ENCODE measurements at places on chromosomes 2 and 18. TPM values are rescaled to one million over a fixed set of nuclear protein-coding genes. Genes with fewer than 3 reads are reported as not detected.
A peak's percentile ranks its signal among the peaks of the same experiment; 100 is the strongest.

DNA sequence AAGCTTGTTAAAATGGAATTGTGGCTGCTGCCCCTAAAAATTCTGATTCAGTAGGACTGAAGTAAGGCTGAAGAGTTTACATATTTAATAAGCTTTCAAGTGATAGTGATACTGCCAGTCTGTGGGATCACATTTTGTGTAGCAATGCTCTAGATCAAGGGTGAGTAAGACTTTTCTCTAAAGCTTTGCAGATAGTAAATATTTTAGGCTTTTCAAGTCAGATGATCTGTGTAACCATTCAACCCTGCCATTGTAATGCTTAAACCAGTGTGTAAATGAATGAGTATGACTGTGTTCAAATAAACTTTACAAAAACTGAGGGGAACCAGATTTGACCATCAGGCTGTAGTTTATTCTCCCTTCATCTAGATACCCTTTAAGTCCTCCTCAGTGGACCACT lies 92.7 kb downstream of the PIK3C3 start:
- no peak for DNase-seq

DNA sequence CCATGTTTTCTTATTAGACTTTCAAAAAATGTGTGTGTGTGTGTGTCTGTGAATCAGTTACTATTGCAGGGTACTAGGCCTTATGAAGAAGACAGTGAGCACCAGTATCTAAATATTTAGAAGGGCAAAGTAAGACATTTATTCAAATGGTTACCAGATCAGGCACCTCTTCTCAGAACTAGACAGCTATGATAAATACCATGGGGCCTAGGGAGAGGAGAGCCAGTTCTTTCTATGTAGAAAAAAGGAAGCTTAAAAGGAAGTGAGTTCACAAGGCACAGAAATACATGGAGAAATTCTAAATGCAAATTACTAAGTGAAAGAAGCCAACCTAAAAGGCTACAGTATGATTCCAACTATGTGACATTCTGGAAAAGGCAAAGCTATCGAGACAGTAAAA lies 261.3 kb downstream of the SOX11 start:
- no peak for DNase-seq

C2orf92 gene
- 2.3 TPM for total RNA-seq

DNA sequence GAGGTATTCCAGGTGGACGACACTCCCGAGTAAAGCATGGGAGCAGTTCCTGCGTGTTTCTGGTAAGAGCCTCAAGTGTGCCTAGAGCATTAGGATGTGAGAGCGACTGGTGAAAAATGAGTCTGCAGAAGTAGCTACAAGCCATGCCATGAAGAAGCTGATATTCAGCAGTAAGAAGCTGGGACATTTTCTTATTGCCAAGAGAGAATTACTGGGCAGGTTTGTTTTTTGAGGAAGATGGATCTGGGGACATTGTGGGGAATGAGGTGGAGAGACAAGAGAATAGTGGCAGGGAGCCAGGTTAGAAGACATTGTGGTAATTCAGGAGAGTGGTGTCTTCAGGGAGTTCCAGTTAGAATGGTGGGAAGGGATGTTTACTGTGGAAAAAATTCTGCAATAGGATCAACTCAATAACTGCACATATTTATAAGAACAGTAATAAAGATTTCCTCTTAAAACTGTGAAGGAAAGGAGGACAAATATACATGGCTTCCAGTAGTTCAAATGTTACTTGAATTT lies 38.2 kb downstream of the CRIM1 start:
- peak; percentile 57 for DNase-seq

SEMA4F gene
- total RNA-seq: 2.6 TPM

DNA sequence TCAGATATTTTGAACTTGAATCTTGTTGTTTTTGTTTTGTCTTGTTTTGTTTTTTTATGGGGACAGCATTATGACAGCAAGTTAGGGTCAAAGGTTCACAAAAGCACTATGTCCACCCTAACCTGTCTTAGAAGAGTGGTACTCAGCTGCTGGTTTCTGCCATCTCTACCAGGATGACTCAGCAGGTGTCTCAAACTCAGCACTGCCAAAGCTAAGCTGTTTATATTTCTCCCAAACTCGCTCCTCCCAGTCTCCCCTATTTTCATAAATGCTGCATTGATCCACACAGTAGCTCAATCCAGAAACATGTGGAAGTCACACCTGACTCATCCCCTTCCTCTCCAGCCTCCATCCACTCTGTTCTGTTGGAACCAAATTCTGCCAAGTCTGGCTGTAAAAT lies 134.9 kb downstream of the ZBTB7C start:
- DNase-seq: no peak

DNA sequence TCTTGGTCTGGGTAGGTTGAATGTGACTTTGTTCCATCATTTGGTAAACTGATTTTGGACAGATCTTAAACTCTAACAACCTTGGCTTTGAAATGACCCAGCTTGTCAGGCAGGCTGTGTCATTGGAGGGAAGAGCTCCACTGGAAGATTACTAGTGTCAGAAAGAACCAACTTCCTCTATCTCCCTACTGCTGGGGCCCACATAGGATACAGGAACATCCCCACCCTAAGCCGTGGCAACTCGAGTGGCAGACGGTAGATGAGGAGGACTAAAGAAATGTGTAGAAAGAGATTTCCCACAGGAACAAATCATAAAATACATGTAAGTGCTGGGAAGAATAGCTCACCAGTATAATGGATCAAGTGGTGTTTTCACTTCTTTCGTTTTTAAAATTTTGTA lies 4.3 kb upstream of the G6PC2 start:
- no peak for DNase-seq

DNA sequence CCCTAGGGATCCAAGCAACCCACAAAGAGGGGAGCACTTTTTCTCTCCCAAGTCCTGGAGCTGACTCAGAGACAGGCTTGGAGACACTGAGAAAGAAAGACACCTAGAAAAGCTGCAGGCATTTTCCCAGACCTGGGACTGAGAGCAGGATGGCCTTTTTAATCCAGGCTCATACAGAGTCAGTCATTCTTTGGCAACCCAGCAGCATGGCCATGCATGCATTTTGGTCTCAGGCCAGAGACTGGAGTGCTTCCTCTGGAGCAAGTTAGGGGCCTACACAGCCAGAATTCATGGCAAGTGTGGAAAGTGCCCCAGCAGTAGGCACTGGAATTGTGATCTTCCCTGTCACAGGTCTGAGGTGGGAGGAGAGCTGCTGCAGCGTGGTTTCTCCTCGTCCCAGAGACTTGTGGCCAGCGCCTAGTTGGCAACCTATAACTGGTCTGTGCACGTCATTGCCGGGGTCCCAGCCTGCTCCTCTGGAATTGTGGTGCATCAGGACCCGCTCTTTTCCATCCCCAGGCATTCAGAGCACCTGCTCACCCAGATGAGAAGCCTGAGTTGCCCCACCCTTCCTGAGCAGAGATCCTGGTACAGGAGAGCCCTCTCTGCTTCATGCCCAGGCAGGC lies 231.9 kb upstream of the RAB6C start:
- DNase-seq: no peak

DNA sequence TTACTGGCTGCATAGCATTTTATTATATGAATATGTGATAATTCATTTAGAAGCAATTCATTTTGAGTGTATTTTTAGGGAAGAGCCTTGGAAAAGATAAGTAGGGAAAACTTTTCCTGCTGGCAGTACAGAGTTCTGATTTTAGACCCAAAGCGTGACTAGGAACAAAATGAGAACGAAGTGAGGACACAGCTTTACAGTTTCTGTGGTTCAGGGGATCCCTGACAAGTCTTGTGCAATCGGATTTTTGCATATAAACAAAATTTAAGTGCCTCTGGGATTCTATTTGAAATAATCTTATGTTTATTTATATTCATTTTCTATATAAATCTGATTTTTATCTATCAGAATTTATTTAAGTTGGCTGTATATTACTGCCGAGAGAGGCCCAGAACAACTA lies 389.1 kb downstream of the LRRTM1 start:
- DNase-seq: no peak

- no peak for DNase-seq
Measured at GRCh38 chr2:10377052-10377746, 70.9 kb downstream of the ODC1 start.

LAMA3 gene
- 7.0 TPM for total RNA-seq

DNA sequence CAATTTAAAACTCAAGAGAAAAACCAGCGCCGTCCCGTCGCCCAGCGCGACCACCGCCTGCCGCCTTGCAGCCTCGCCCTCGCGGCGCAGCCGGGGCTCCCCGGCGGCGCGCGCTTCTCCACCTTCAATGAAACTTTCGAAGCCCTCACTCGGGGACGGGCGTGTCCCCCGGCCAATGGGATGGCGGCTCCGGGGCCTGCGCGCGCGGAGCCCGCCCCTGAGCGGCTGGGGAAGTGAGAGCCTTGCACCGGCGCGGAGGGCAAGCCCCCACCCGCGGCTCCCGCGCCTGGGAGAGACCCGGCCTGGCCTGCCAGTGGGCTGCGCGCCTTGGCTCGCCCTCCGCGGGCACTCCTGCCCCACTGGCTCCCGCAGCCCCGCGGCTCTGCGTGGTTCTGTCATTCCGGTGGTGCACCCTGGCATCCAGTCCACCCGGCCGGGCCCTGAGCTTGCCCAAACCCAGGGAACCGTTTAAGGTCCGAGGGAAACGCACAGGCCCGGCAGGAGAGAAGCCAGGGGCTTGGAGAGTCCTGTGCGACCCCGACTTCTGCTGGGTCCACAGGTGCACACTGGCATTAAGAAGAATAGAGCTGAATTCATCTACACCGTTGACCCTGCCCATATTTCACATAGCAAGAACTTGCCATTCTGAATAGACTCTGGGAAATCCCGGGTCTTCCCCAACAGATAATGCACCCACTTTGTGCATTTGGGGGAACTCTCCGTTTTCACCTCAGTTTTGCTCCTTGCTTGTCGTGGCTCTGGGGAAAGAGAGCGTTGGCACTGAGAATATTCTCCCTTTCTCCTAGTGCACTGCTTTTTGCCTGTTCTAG lies at the start of gene PIEZO2:
TSS of gene PIEZO2 (minus strand) at position 129 of the 830 bp plus-strand sequence. CDS start 981 bp downstream, outside the sequence.
- DNase-seq: peak; percentile 90

GRCh38 chr2:205034034-205034433 lies 488.8 kb downstream of the PARD3B start:
- DNase-seq: no peak

DNA sequence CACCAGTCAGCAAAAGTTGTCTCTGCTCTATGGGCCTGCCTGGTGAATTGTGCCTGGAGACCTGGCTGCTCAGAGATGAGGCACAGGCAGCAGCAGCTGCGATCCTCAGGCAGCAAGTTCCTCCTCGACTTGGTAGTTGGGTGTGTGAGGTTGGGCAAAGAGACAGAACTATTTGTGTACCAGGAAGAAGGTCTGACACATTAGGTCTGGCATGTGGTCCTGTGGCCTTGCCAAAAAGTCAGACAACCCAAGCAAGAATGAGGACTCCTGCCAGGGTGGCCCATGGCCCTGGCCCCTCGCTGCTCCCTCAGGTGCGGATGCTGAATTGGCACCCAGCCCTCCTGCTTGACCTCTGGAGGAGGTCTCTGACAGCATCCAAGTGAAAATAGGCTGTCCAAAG lies 192.7 kb downstream of the DYSF start:
- no peak for DNase-seq

DNA sequence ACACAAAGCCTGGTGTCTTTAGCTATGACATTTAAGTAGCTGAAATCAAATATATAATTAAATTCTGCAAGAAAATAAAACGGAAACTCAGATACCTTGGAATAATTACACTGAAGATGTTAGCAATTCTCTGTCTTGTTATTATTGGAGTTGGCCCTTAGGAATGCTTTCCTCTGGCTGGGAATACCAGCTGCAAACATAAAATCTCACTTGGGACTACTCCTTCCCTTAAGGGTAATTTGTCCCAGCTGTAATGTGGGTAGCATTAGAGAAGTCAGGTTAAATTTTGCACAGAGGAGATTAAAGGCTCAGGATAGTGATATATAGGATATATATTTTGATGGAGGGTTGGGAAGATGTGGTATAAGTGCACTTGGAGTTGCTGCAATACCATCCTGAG lies 37.3 kb upstream of the GRP start:
- DNase-seq: no peak

DNA sequence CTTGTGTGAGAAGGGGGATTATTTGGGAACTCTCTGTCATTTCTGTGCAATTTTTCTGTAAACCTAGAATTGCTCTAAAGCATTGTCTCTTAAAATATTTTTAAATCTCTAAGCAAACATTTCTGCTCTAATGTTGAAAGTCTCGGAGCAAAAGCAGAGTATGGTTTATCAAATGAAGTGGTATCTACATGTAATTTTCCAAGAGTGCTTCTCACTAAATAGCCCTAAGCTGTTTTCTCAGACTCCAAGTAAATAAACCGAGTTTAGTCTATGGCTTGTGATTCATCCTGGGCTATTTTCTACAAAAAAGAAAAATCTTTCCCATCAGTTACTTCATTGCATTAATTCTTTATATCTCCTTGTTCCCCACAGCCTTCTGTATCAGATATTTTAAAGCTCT lies 90.8 kb downstream of the METTL4 start:
- DNase-seq: no peak

DQX1 gene
- total RNA-seq: not detected

GRCh38 chr18:2933995-2934394 lies 78.9 kb downstream of the LPIN2 start:
- no peak for DNase-seq

GRCh38 chr18:36688020-36688965 lies 140.5 kb downstream of the TPGS2 start:
- DNase-seq: peak; percentile 33

DNA sequence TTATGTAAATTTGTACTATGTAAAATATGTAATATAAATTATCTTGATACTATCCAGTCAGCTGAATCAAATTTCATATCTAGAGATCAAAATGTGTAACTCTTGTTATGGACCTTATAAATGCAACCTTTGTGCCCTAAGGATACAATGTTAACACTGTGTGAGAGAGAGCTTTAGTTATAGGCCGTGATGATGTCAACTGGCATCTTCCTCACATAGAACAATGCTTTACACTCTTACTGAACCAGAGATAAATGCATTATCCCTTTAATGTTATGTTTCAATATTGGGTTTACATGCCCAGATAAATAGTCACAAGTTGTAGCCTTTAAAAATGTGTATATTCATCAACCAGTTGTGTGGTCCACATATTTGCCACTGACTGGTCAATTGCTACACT lies 115.1 kb downstream of the KCNJ3 start:
- DNase-seq: no peak

STPG4 gene
- under 0.01 TPM for total RNA-seq

MDH1B gene
- 0.13 TPM for total RNA-seq

MAPRE3 gene
- 0.64 TPM for total RNA-seq

DNA sequence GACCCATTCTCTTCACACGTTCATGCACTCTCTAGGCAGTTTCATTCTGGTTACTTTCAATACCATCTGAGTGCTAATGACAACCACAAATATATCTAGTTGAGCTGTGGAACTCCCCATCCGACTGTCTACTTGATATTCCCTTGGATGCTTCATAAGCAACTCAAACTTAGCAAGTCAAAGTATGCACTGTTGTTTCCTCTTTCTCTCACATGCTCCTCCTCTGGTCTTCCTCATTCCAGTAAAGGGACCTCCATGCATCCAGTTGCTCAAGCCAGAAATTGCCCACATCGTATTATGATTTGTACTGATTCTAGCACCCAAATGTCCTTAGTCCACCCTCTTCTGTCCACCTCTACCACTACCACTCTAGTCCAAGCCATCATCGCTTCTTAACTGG lies 22.3 kb downstream of the SEMA4F start:
- DNase-seq: no peak

COLEC12 gene
- 33.4 TPM for total RNA-seq

All from dermis microvascular lymphatic vessel endothelial cell (primary cell).